ENCODE measurements at places on chromosomes 1 and 21.
A peak's percentile ranks its signal among the peaks of the same experiment; 100 is the strongest.

GRCh38 chr1:203186446-203187303, at the start of gene CHI3L1:
CHI3L1 (minus strand) TSS chr1:203186704; CDS start chr1:203186623, 81 bp downstream.
- DNase-seq = peak; percentile 16

DNA sequence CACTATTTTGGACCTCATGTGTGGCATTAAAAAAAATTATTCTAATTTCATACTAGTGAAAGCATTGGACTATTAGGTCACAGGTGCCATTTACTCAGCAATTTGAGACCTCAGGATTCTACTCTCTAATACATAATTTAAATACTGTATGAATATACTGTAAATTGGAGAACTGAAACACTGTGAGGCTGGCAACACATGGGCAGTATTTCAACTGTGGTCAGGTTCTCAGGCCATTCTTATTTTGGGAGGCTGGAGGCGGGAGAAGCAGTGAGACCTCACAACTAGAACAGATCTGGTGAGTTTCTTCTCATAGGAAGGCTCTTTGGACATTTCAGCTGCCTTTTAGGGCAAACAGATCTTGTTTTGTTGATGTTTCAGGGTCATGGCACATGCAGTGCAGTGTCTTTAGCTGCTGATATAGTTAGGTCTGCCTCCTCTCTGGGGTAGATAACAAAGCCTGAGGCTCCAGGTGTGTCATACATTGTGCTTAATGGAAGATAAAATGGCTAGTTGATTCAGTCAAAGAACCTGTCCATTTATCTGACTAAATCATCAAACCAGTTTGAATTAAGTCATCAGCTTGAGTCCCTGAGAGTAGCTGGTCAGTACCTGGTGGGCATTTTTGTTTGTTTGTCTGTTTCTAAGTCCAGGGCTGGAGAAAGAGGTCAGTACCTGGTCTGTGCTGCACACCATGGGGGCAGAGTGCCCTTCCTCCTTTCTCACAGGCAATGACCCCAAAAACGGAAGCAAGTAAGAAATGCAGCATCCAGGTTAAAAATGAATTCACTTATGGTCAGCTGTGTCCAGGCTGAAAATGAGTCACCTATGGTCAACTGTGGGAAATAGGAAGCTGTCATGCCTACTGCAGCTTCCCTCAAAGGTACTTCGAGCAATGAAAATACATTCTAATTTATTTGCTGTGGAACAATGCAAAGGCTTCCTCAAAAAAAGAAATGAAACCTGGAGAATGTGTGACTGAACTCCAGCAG, 216.2 kb downstream of the SDCCAG8 start:
- DNase-seq = no peak

GRCh38 chr1:239718571-239718970, 332.2 kb downstream of the CHRM3 start:
- no peak for DNase-seq

GRCh38 chr21:42677339-42678321, 24.2 kb downstream of the PDE9A start:
- DNase-seq = no peak

- no peak for DNase-seq
Measured at GRCh38 chr1:209398313-209398991, 185.1 kb upstream of the CAMK1G start.

GRCh38 chr1:214847071-214847810, 235.3 kb upstream of the KCNK2 start:
- no peak for DNase-seq

GRCh38 chr21:42341776-42342542, 8.8 kb downstream of the TFF2 start:
- no peak for DNase-seq

GRCh38 chr1:21104683-21105082, 72.0 kb downstream of the EIF4G3 start:
- DNase-seq = no peak

DNA sequence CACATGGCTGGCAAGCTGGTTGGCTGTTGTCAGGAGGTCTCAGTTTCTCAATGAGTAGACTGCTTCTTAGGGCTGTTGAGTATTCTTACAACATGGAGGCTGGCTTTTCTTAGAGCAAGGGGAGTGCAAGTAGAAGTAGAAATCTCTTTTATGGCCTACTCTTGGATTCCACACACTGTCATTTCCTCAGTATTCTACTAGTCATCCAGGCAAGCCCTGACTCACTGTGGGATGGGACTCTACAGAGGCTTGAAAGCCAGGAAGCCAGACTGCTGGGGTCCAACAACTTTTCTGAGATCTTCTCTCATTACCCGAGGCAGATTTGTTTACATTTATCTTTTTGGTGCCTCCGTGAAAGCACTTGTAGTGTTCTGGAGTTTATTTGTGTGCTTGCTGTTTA, 196.2 kb upstream of the APP start:
- no peak for DNase-seq

GRCh38 chr1:43994794-43995790, 3.7 kb downstream of the CCDC24 start:
- DNase-seq = no peak
